ENCODE measurements at places on chromosomes 3 and 15.

DNA sequence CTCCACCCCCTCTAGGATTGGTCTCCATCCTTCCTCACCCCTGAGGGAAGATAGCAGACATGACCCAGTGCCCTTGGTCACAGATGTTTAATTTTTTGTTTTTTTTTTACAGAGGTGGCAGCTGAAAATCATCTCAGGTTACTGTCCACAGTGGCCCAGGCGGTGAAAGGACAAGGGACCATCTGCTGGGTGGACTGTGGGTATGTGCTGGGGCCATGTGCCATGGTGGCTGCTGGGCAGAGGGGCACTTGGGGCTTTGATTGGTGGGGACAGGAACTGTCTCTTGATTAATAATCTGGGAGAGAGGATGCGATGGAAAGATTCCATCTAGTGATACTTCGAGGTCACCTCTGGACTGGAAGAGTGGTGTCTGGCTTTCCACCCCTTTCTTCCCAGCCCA, 25.4 kb downstream of the PDIA5 start:
- no peak for DNase-seq

DNA sequence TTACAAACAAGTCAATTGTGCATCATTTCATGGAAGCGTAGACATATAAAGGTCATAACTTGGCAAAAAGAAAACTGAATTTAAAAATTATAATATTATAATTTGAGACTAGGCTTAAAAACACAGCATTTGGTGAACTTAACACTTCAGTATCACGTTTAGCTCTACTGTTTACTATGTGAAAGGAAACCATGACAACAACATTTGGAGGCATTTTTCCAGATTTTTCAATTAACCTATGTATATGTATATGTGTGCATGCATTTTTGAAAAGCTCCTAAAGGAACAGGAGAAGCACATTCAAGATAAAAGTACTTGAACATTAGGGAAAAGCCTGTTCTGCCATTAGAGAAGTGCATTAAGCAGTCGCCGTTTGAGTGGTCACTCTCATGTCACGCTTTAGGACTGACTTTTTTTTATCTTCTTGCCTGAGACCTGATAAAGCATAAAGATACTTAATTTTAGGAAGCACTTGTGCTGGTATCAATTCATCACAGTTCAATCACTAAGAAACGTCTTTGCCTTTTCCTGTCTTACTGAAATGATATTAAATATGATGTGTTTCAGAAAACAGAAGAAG, 156.0 kb downstream of the NAALADL2 start:
- DNase-seq, result no peak

DNA sequence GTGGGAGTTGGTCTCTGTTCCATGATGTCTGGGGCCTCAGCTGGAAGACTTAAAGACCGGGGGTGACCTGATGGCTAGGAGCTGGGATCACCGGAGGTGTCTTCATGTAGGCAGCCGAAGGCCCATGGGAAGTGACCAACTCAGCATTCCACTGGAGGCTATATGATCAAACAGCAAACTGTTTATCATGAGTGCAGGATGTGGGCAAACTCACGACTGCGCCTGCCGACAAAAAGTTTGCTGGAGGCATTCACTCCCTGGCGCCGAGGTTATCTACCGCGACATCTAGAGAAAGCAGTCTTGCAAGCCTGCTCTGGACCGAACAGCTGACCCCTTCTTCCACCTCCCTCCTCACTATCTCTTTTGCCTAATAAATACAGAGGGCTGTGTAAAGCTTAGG, 62.7 kb upstream of the NR2C2 start:
- DNase-seq, result peak; percentile 88

DNA sequence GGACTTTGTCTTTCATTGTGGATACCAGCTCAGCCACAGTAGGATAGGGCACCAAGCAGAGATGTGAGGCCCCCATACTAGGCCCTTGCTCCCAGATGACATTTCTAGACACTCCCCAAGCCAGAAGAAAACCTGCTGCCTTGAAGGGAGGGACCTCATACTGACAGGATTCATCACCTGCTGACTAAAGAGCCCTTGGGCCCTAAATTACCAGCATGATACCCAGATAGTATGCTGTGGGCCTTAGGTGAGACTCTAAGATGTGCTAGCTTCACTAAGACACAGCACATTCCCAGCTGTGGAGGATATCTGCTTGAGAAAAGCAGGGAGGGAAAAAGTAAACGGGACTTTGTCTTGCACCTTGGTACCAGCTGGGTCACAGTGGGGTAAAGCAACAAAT, 324.0 kb downstream of the TBL1XR1 start:
- no peak for DNase-seq

DNA sequence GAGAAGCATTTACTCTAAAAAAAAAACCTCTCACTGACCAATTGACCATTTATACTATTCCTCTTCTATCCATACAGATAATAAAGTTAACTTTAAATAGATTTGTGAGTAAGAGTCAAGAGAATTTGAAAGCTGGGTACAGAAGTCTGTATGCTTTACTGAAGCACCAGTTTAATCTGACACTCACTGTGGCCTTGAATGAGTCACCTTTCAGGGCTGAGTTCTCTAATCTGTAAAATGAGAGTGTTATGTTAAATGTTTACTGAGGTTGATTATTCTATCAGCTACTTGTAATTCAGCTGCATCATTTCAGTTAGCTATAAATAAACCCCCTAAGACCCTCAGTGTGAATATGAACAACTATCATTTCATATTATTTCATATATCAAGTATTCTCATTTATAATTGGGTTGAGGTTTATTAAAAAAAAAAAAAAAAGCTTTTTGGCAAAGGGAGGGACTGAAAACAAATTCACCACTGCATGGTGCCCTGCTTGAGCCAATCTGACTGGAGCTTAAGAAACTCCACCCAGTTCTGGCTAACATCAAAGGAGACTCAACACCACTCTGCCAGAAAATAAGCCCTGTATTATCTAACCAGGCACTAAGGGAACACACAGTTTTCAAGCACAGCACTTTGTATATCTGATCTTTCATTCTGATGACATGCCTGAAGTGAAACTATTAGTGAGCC, 2.8 kb downstream of the MAP4 start:
- DNase-seq, result no peak

- no peak for DNase-seq
These were observed 21.2 kb downstream of the RASA2 start for GRCh38 chr3:141508067-141508436.

DNA sequence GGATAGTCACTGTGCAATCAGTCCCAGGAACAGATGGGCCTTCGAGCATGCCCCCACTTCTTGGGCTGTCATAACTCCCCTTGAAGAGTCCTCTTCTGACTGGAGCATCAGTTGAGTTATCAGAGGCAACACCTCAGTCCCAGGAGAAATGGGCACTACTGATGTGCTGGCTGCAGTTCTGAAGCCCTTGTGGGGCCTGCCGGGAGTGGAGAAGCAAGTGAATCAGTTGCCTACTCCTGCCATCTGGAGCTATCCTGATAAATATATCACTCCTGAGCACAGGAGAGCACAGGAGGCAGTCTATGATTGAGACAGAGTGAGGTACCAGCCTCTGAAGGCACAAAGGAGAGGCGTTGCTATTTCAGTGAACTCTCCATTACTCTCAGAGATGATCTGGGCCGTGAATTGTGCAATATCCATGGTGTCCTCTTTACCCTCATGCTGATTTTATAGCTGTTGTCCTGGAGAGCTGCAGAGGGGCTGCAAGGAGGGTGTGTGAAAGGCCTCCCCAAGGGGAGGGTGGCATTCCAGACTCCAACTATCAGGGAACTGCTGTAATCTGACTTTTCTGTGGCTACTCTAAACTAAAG, 344.2 kb upstream of the ROPN1 start:
- no peak for DNase-seq

DNA sequence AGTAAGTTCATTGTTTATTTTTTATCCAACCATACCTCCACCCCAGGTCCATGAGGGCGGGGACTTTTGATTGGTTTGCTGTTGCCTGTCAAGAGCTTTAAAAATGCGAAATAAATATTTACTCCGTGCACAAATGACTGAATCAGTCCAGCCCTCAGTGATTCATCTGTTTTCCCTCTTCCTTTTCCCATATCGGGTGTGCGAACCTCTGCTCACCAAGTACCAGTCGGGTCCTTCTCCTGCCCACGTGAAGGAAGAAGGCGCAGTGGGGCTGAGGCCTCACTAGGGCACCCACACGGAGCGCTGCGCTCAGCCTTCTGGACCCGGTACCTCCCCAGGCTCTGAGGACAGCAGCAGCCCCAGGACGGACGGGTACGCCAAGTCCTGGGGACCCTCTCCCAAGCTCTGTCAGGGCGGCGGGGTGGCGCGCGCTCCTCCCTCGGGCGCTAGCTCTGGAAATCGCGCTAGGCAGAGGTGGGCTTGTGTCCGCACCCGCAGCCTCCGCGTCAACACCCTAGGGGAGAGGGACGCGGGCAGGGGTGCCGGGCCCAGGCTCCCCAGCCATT, 70.5 kb upstream of the EPHB3 start:
- no peak for DNase-seq

DNA sequence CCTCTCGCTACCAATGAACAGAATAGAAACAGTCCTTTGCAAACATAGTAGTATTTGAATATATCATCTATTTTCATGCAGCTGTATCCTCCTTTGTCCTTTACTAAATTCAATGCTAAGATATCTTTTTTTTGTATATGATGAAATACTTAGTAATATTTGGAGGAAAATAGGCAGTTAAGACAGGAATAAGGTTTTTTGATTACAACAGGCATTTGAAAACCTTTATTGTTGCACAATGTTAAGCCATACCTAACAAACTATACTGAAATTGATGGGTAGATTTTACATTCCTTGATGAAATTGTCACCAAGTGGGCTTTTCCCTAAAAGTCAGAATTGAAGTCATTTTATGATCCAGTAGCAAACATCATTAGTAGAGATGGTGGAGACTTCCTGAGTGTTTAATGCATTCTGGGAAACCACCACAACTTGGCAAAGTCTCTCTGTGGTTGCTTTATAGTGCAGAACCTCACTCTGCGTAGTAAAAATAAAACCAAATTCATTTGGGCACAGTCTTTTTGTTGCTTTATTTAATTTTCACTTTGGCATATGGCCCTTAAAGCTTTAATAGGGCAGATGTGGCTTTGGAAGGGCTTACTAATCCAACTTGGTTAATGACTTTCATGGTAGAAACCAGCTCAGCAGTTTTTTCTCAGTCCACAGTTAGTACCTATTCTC, 216.0 kb downstream of the DIPK2A start:
- peak; percentile 33 for DNase-seq

DNA sequence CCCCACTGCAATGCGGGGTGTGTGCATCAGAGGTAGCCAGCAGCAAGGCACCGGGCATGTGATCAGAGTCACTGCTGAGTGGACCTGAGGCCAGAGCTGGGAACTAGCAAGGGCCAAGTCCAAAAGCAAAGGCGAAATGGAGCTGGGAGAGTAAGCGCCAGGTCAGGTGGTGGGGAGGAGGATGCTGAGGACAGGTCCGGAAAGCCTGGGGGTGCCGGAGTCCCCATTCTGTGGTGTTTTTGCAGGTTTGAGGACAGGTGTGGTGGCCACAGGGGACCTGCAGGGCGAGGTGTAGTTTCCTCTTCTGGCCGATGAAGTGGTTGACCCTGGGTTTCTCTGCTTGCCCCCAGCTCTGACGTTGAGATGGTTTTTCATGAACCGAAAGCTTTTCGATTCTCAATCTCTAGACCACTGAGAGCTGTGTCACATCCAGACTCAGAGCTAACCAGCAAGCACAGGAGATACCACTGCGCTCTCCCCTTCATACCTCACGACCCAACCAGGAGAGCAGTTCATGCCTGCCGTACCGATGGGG, 35.0 kb upstream of the HES1 start:
- no peak for DNase-seq

GRCh38 chr3:152365766-152366593, 97.3 kb downstream of the MBNL1 start:
- no peak for DNase-seq

DNA sequence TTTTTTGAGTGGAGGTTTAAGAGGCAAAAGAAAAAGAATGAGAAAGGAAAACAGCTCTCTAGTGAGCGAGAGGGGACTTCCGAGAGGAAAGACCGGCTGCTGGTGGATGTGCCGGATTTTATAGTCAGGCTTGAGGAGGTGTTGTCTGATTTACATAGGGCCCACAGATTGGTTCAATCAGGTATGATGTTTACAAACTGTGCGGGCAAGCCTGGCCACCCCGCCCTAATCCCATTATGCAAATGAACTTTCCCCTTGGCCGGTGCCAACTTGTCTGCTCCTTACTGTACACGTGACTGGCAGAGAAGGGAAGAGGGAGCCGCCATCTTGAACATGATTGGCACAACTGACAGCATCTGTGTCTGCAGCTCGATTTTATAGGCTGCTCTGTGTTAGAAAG, 44.7 kb downstream of the FAM43A start:
- DNase-seq, result no peak

DNA sequence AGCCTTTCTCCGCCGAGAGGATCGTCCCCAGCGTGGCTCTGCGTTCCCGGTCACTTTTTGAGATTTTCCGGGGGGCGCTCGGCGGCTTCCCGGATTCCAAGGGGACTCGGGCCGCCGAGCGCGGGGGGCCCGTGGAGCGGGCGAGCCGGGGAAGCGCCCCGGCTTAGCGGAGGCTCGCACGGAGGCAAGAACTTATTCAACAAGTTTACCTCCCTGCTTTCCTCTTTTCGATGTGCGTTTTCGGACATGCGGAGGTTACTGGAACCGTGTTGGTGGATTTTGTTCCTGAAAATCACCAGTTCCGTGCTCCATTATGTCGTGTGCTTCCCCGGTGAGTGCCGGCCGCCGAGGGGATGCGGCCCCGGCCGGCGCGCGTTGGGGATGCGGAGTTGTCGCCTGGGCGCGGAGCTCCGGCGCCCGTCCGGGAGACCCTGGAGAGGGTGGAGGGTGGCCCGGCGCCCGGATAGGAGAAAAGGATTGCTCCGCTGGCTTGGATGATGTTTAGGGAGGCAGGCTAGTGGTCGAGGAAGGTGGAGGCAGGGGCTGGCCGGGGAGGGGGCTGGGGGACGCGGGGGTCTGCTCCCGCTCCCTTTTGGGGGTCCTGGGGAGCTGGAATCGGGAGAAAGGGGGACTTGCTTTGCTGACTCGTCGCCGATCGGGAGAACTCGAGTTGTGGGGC, 810 bp downstream of the PTPRG start:
- no peak for DNase-seq

DNA sequence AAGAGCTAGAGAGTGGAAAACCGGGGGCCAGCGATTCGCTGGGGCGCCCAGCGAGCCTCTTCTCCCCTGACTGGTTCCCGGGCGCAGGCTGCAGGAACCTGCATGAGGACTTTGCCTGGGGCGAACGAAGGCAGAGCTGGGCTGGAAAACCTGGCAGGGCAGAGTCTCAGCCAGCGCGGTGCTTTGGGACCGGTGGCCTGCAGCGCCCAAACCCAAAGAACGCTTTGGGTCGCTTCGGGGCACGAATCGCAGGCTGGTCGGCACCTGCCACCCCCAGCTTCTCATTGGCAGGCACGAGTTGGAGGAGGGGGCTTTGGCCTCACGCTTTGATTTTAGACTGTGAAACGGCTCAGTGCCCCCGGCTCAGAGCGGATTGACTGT, 3.0 kb downstream of the ONECUT1 start:
- no peak for DNase-seq

DNA sequence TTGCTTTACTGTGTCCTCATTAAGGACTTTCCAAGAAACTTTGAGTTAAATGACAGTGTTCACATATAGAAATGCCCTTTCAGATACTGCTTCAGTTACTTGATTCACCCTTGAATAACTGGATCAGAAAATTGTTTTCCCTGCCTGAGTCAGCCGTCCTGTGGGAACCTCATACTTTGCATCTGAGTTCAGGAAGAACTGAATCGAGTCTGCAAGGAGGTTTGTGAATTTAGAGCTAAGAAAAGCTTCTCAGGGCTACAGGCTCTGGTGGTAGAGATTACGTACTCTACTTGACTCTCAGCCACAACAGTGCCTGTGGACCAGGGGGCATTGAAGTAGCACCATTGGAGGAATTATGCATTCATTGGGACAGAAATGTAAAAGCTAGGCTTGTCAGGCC, 252.4 kb upstream of the C2CD4B start:
- DNase-seq, result no peak
